Stimulated activated CD4-positive, alpha-beta T cell treated with anti-CD3 and anti-CD28 coated beads, TNF-alpha, amount 100 ng/mL, for 48 hours (primary cell): ENCODE measurements at places on chromosomes 11 and 22.

DNA sequence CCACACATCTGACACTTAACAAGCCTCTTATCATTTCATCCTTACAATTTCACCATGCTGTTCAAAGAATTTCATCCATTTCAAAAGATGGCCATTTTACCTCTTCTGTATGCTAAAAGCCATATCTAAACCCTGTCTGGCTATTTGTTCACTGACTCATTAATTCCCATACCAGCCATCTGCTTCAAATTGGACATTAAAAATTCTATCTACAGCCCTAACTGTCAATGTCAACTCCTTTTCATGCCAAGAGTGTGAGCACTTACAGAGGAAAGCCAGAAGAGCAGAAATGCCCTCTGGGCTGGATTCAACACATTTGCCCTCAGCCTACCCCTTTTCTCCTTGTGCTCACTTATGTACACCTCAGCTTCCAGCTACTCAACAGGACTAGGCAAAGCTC lies 59.2 kb downstream of the SYTL2 start:
- DNase-seq, result no peak

GRCh38 chr11:103619480-103619879 lies 417.0 kb upstream of the DDI1 start:
- no peak for DNase-seq

- DNase-seq, result no peak
Measured at GRCh38 chr11:100105982-100106358, 581.1 kb upstream of the ARHGAP42 start.

- DNase-seq, result no peak
Measured at GRCh38 chr22:37771081-37771480, 36.7 kb upstream of the GCAT start.

GRCh38 chr11:133064961-133065360 lies 467.3 kb downstream of the OPCML start:
- no peak for DNase-seq

DNA sequence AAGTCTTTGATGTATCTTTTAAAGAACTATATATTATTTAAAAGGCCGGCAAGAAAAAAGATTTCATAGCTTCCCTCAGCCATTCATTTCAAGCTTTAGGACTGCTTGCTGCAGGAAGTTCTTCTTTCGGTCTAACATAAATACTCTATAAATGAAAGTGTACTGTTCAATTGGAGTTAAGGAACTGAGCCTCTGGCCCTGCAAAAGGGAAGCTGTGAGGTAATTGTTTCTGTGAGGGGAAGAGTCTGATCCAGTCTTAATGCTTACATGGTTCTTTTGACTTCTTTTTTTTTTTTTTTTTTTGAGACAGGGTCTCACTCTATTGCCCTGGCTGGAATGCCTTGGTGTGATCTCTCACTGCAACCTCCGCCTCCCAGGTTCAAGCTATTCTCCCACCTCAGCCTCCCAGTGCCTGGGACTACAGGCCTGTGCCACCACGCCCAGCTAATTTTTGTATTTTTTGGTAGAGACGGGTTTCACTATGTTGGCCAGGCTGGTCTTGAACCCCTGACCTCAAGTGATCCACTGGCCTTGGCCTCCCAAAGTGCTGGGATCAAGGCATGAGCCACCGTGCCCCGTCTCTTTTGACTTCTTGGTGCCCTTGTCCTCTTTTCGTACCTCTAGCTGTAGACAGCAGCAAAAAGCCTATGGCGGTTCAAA lies 4.7 kb upstream of the TRIM29 start:
- DNase-seq, result no peak

GRCh38 chr11:115873813-115874212 lies 369.6 kb upstream of the CADM1 start:
- no peak for DNase-seq

DNA sequence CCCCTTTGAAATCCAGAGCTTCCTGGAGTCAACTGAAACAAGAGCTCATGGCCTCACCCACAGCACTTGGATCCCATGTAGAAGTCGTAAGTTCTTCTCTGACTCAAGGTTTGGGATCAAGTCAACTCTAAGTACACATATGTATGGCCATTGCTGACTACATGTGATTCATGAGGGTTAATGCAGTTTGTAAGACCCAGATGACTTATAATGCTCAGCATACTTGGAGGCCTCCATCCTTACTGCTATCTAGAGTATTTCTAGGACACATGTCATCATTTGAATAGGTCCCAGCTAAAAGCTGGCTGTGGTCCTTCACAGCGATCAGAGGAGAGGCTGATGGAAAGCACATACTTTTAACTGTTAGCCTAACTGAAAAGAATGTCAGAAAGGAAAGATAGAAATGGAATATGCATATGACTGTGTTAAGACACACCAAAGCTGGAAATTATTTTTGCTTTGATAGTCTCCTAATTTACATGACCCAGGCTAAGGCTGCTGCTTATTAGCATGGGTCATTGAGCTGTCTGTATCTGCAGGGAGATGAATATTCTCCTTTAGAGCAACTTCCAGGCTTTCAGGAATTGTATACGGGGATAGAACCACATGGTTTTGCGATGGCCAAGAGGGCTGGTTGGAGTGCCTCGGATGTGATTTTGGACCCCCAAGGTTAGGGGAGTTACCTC lies 76.3 kb downstream of the NTM start:
- DNase-seq, result no peak

DNA sequence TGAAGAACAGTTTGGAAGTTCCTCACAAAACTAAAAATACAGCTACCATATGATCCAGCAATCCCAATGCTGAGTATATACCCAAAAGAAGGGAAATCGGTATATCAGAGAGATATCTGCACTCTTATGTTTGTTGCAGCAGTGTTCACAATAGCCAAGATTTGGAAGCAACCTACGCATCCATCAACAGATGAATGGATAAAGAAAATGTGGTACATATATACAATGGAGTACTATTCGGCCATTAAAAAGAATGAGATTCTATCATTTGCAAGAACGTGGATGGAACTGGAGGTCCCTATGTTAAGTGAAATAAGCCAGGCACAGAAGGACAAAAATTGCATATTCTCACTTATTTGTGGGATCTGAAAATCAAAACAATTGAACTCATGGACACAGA lies 46.5 kb downstream of the XRRA1 start:
- no peak for DNase-seq

DNA sequence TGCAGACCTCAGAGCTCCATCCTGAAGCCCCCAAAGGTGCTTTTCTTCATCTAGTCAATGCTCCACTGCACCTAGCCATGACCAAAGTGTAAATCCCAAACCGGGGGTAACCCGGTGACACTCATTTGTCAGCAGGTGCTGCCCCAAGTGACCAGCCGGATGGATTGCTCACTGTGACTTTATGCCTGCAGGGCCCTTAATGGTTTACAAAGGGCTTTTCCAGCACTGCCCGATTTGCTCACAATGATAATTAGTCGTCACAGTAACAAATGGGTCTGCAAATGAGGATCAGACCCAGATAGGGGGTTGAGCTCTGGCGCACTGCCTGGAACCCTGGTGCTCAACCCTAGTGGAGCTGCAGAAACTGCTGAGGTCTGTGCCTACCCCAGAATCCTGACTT lies 45.7 kb upstream of the CD5 start:
- no peak for DNase-seq

DNA sequence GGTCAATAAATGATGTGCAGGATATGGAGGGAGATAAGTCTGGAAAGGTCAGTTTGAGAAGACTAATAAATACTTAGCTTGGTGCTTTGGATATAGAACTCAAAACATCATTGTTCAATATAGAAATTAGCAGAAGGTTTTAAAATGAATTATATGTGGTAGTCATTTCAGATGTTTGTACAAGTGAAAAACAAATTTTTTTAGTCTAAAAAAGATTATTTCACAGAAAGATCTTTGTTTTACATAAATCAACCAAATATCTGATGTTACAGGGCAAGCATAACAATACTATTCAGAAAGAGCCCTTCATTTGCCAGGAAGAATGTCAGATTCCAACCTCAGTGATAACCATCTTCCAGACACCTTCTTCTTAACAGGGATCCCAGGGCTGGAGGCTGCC lies at the start of gene OR52D1:
Gene OR52D1 (plus strand): TSS at position 301 of the 400 bp plus-strand sequence. CDS start 22 bp downstream, at position 323.
- DNase-seq, result no peak

- peak; percentile 9 for DNase-seq
Measured at GRCh38 chr11:36149538-36150242, 139.5 kb downstream of the COMMD9 start.

- DNase-seq, result no peak
Measured at GRCh38 chr11:35347173-35347878, 72.0 kb downstream of the SLC1A2 start.

DNA sequence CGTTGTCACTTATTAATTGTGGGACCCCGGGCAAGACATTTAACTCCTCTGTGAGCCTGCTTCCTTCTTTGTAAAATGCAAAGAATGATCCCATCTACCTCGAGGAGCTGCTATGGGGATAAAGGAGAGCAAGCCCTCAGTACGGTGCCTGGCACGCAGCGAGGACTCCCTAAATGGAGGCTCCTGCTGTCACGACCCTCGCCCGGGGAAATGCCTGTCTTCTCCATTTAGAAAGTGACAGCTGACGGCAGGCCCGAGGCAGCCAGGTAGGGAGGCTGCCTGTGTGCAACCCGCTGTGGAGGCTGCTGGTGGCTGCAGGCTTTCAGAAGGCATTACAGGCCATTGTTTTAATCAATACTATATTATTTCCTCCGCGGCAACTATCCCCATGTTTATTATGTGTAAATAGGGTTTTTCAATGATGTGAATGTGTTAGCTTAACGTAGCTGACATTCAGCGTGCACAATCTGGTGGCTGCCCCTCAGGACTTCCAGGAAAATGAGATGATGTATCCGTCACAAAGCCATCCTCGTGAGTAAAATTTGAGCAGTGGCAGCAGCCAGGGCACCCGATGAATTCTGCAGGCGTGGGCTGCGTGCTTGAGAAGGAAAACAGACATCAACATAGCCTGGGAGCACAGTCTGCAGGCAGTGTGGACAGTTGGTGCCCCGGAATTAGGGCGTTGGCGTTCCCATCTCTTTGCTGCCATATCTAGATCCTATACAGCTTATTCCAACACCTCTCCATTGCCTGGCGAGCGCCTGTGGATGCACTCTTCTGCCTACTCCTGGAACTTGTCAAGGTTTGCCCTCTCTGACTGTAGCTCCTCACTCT lies 228.3 kb downstream of the ST3GAL4 start:
- DNase-seq, result no peak

DNA sequence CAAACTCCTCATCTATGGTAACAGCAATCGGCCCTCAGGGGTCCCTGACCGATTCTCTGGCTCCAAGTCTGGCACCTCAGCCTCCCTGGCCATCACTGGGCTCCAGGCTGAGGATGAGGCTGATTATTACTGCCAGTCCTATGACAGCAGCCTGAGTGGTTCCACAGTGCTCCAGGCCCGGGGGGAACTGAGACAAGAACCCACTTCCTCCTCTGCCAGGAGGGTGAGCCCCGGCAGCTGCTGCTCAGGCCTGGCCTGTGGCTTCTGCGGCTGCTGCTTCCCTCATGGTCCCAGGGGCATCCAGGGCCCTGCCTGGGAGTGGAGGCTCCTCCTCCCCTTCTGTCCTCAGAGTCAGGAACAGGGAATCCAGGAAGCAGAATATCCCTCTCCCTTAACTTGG lies 98.4 kb downstream of the ZNF280B start:
- no peak for DNase-seq

GRCh38 chr11:96306933-96307775 lies 35.8 kb downstream of the MAML2 start:
- no peak for DNase-seq

DNA sequence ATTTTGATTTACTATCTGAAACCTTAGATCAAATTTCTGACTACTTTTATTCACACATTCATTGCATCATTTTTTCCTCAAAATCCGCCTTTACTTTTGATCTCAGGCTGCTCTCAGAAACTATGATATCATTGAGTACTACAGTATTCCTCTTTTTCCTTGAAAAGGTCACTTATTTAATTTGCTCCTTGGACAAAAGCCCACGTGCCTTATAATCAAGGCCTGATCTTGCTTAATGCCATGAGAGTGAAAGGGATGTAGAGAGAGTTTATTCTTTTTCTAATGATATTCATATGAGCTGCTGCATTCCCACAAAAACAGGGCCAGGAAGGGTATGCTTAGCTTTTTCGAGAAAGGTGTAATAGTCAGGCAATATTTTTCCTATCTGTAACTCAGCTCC lies 327.0 kb downstream of the ETS1 start:
- no peak for DNase-seq

DNA sequence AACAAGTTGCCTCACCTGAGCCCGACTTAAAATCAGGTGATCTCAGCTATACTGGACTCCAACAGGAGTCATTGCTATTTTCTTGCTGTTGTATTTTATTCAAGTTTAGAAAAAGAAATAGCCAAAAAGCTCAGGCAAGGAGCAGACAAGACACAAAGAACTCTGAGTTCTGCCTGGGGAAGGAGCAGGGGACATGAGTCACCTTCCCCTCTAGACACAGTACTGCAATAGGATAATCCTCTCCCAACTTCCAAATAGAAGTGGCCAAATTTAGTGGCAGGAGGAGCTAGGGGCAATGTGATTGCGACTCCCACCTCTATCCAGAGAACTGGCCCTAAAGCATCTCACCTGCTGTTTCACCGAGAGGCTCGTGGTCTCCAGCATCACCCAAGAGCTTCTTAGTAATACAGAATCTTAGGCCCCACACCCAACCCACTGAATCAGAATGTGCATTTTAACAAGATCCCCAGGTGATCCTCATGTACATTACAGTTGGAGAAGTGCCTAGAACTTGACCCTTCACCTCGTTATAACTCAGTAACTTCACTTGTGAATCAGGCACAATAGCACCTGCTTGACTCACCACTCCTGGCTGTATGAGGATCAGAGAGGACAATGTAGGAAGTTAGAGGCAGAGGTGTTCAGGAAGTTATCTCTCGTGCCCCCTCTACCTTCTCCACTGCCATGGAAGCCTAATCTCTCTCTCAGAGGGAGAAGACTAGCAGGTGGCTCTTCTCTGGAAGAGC lies 56.8 kb upstream of the FBXO3 start:
- DNase-seq, result no peak

- no peak for DNase-seq
Measured at GRCh38 chr11:64401775-64402174, 42.8 kb downstream of the RPS6KA4 start.

- DNase-seq, result no peak
Measured at GRCh38 chr22:45927059-45927458, 49.9 kb downstream of the WNT7B start.

- peak; percentile 38 for DNase-seq
Measured at GRCh38 chr11:63567044-63567840, 4.1 kb upstream of the PLAAT2 start.

DNA sequence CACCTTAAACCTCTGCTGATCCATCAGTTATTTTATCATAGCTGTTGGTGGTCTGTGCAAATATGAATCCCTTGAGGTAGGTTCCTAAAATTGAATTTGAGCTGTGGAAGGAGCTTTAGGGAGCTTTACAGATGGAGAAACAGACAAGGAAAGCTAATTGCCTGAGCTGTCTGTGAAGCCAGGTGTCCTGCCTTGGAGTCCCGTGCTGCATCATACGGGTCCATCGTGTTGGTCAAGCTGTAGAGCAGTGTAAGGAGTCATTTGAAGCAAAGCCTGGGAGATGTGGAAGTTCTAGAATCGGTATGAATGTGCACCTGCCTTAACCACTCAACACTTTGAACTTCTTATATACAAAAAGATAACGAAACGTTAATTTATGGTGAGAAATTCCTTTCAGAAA lies 1.0 kb downstream of the POLA2 start:
- no peak for DNase-seq

GRCh38 chr11:109606256-109606655 lies 184.3 kb downstream of the C11orf87 start:
- DNase-seq, result no peak

GRCh38 chr11:26473216-26474194 lies 98.6 kb downstream of the MUC15 start:
- DNase-seq, result no peak

- DNase-seq, result no peak
Measured at GRCh38 chr11:71505001-71505400, 22.1 kb upstream of the KRTAP5-7 start.

GRCh38 chr11:68116126-68116525 lies 5.1 kb downstream of the CHKA start:
- no peak for DNase-seq
